NCI-H2029 treated with DMSO at 0.1 percent for 48 hours (cell line): ENCODE measurements at places on chromosomes 3 and 15.

- peak; percentile 5 for DNase-seq
These were observed 114.6 kb downstream of the CYP19A1 start for GRCh38 chr15:51223771-51224229.

DNA sequence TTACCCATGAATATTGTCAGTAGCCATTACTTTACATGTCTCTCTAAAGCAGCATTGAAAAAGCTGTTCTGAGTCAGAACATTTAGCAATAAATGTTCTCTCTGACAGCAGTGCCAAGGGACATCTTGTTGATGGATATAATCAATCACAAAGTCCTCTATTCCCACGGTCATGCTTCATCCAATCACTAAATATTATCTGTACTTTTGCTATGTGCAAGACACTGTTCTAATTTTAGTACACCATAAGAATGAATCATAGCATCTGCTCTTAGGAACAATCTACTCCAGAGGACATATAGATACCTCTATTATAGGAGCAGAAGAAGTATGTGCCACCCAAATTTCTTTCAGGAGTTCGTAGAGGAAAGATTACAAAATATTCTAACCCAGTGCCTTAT lies 142.5 kb upstream of the MBNL1 start:
- DNase-seq: no peak

GRCh38 chr15:40255033-40255432 lies 16.2 kb downstream of the PAK6 start:
- no peak for DNase-seq

- no peak for DNase-seq
These were observed at the start of gene PARP15 for GRCh38 chr3:122577409-122578031. Gene PARP15 (plus strand): TSS chr3:122577650. CDS start chr3:122577668, 18 bp downstream.

- no peak for DNase-seq
These were observed 1.2 kb upstream of the HYAL2 start for GRCh38 chr3:50323614-50324199.

- no peak for DNase-seq
These were observed 57.5 kb upstream of the MEF2A start for GRCh38 chr15:99508311-99508645.

DNA sequence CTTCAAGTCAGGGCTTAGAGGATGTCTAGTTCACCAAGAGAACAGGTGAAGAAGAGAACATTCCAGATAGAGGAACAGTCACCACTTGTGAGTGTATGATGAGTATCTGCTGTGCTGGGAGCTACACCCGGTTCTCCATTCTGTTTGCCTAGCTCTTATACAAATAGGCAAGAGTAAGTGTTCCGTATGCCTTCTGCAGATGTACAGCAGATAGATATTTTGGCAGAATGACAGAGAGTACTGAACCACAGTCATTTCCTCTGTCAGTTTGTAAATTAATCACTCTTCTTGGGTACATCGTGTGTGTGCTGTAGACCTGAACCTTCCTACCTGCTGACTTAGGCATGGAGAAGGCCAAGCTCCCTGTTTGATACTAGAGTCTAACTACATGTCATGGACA lies 108.3 kb upstream of the CTDSPL start:
- peak; percentile 99 for DNase-seq

- no peak for DNase-seq
These were observed 35.3 kb downstream of the CAPN7 start for GRCh38 chr3:15241341-15241740.

- DNase-seq: no peak
These were observed 107.4 kb downstream of the PEAK1 start for GRCh38 chr15:77312523-77312922.
